Fibroblast of villous mesenchyme (primary cell): ENCODE measurements at places on chromosomes 6 and 20.
A peak's percentile ranks its signal among the peaks of the same experiment; 100 is the strongest.

- no peak for DNase-seq
These were observed 329.1 kb upstream of the SOX4 start for GRCh38 chr6:21264288-21265033.

- no peak for DNase-seq
These were observed 26.2 kb downstream of the TTBK1 start for GRCh38 chr6:43269273-43270007.

GRCh38 chr20:61938839-61939690 lies 126.6 kb downstream of the TAF4 start:
- DNase-seq = no peak

DNA sequence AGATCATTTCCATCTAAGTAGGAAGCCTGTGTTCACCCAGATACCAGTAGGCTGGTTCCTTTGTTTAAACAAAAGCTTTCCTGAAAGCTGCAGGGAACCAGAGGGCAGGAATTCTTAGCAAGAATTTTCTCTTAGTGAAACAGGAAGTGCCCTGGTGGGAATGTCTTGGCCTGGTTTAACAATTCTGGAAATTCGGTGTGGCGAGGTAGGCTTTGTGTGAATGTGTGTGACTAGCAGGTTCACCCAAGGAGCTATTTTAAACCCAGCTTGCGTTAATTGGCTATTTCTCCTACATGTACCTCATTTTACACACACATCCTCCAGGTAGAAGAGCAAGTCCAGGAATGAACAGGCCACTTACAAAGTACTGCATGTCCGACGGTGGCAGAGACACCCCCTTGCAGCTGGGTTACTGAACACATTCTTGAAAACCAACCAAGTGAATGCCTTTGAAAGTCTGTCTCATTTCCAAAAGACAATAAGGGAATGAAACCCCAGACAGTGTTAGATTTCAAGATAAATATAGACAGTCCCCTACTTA lies 64.6 kb downstream of the GFOD1 start:
- no peak for DNase-seq

- no peak for DNase-seq
These were observed 420.4 kb downstream of the CBLN4 start for GRCh38 chr20:55584964-55585363.

DNA sequence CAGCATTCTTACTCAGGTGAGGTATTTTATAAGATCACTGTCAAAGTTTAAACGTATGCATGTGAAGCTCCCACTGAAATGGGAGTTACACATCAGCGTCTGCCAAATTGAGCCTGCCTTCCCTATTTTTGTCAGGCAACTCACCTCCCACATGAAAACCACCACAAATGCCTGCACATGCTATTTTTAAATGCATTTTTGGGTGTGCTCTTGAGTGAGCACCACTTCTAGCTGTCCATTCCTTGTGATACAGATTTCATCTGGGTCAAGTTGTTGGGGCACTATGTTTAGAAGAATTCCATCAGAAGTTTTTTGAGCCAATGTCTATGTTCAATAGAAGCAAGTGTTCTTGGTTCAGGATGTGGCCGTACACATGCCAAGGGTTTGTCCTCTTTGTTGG lies 71.7 kb upstream of the RIPPLY2 start:
- DNase-seq = no peak

- DNase-seq = no peak
These were observed 6.2 kb downstream of the PTPN1 start for GRCh38 chr20:50516180-50516934.

- peak; percentile 91 for DNase-seq
These were observed 307.6 kb downstream of the ALDH8A1 start for GRCh38 chr6:134642279-134642678.

DNA sequence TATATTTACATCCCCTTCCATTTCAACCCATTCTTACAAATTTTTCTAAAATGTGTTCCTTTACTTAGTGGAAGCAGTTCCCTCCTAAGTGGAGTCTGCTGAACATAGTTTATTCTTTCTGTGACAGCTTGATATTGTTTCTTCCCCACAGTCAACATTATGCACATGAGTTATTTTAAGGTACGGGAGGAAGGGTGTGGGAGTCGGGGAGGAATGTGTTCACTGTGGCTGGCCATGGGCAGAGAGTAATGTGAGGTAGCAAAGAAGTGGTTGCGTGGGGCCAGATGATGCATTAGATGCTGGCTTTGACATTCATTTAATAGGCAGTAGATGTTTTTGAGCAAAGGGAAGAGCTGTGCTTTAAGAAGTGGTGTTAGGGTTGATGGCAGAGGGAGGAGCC lies 98.5 kb downstream of the ARMC2 start:
- peak; percentile 92 for DNase-seq

GRCh38 chr20:14685183-14685582 lies 347.8 kb upstream of the FLRT3 start:
- DNase-seq = no peak

GRCh38 chr6:42984924-42985475 lies 630 bp downstream of the PPP2R5D start:
- peak; percentile 34 for DNase-seq

DNA sequence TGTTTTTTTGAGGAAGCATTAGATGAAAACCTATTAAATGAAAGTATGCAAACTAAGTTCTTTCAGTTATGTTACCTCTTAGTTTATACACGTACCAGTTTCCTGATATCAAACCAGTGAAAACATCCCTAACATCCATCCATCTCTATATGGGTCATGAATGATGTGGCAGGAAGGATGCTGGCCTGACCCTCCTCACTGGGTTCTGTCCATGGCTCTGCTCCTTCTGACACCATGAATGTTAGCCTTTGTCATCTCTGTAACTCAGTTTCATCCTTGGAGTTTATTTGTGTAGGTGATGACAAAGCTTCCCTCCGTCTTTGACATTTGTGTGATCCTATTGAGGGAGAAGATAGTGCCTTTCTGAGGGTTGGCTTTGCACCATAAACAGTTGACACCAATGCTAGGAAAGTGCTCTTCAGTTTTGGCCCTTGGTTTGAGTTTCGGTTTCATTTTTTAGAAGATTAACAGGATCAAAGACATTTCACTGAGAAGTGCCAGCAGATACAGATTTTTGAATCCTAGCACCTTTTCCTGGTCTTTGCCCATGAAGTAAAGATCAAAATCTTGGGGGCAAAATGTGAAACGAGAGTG lies 72.0 kb upstream of the SCGN start:
- no peak for DNase-seq

- no peak for DNase-seq
These were observed 271.2 kb downstream of the PHACTR1 start for GRCh38 chr6:12987783-12988182.

- no peak for DNase-seq
These were observed 72.4 kb upstream of the ZMYND8 start for GRCh38 chr20:47428851-47429336.

DNA sequence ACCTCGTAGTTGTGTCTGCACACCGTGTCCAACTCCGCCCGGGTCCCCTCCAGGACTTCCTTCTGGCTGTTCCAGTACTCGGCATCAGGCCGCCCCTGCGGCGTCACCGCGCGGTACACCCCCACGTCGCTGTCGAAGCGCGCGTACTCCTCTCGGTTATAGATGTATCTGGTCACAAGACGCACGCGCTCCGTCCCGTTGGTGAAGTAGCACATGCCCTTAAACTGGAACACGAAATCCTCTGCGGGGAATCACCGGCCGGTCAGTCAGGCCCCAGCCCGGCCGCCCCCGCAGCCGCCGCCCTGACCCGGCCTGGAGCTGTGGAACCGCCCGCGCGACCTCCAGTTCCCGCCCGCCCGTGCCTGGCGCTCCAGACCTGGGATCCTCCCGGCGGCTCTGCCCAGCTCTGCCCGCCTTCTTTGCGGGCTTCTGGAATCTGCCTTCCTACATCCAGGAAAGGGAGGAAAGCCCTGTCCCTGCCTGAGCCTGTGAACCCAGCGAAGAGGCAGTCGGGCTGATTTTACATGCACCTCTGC lies 1.6 kb downstream of the HLA-DQB1 start:
- no peak for DNase-seq

GRCh38 chr6:167564416-167565250 lies 239.7 kb downstream of the TTLL2 start:
- DNase-seq = no peak

DNA sequence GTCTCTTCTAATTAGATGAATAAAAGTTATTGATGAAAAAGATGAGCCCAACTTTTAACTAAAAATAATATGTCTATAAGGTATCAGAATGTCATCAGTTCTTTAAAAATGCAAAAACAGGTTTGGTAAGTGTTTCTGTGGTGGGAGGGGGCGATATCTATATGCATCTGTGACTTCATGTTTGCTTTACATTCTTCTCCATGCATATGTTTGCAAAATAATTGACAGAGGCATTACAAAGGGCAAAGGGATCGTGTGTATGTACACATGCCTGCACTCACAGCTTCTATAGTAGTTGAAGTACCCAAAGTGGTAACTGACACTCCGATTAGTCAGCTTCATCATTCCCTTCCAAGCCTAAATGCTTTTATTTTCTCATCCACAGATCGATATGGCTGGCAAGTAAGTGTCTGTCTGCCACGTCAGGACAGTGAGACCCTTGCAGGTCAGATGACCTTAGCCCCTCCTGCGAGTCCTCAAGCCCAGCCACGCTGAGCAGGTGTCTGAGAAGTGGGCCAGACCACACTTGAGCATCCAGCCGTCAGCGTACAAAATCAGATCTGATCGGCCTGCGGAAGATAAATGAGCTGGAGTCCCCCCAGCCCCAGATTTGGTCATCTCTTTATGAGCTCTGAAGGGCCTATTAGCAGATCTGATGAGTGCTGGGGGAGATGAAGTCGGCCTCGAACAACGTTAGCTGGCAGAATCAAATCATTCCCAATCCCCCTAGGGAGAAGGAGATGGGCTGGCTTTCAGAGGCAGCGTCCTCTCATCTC lies 369.1 kb downstream of the MAFB start:
- no peak for DNase-seq

- DNase-seq = no peak
These were observed 8.0 kb upstream of the KCNK16 start for GRCh38 chr6:39330476-39330875.

- DNase-seq = no peak
These were observed 3.3 kb upstream of the STK38 start for GRCh38 chr6:36550473-36551000.

DNA sequence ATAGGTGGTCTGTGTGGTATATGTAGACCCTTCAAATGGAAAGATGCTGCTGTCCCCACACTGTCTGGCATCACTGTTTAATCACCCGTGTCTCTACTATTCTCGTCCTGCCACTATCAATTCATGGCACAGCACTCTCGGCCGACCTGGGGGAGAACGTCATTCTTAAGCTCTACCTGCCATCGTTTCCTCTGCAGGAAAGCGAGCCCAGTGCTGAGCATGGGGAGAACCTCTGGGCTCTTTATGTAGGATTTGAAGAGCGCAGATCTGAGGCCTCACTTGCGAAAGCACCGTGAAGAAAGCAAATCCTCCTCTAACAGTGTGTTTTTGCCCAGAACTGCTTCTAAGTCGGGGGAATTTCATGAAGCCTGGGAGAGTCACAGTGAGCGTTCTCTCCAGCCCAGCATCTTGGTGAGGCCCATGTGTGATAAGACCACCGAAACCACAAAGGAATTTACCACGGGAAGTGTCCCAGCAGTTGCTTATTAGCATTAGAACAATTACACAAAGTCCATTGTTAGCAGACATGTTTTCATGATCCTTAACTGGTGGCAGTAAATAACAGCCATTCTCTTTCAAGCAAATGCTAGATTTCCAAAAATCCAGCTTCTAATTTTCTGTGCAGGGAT lies 124.3 kb downstream of the SCML4 start:
- no peak for DNase-seq

DNA sequence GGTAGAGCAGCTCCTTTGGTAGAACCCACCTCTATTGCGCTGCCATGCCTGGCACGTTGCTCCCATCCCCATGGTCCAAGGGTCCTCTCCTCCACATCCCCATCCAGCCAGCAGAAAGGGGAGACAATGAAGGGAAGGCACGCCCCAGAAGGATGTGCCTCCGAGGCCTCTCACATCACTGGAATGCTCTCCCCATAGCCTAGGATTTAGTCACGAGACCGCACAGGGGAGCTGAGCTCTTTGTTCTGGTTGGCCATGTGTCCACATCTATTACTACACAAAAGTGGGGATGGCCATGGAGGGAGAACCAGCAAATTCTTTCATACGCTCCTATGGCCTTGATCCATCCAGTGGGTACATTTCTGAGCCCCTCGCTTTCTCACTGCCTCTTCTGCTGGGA lies 60.5 kb upstream of the SALL4 start:
- DNase-seq = no peak

- DNase-seq = peak; percentile 88
These were observed 504.0 kb downstream of the RFPL4B start for GRCh38 chr6:112851146-112851545.

- DNase-seq = no peak
These were observed 181.9 kb downstream of the HS3ST5 start for GRCh38 chr6:114160881-114161280.

- no peak for DNase-seq
These were observed 182.8 kb downstream of the UNC5CL start for GRCh38 chr6:40856271-40856670.

GRCh38 chr20:16548068-16548672 lies 25.1 kb downstream of the KIF16B start:
- no peak for DNase-seq

DNA sequence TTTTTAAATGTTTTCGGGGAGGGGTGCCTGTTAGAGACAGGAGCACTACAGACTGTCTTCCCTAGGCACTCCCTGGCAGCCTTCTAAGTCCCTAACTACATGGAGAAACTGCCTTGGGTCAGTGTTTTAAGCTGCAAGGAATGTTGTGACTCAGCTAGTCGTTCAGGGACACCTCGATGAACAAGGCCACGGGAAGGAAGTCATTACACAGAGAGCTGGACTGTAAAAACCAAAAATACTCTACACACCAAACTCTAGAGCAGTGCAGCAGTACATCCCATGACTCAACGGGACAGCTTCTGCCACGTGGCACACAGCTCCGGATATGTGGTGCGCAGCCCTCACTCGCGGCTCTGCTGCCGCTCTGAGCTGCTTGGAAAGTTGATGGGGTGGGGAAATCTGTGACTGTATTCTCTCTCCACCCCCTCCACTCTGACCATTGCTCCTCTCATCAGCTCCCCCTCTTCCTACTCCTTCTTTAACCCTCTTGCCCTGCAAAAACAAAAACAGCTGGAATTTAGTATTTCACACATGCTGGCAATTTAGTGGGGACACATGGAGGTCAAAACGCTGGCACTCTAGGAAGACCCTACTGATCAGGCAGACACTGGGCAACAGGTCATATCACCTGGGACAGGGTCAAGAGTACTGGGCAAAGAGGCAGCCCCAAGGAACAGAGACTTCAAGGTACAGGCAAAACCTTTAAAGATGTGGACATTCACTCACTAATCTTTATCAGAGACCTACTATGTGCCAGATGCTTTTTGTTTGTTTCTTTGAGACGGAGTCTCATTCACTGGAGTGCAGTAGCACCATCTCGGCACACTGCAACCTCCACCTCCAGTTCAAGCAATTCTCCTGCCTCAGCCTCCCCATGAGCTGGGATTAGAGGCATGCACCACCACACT lies 10.9 kb upstream of the LPIN3 start:
- peak; percentile 97 for DNase-seq

DNA sequence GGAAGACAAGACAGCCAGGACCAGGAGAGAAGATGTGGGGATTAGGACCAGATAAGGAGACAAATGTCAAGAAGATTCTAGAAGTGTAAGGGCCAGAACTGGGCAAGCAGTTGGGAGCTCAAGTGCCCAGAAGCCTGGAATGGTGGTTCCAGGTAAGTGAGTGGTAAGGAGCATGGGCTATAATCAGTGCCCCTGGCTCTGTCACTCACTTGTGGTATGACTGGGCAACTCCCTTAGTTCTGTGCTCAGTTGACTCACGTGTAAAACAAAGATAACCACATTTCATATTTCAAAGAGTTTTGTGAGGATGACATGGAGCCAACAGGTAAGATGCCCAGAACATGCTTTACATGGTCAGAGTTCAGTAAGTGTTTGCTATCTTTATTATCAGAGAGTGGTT lies 11.2 kb downstream of the CCDC167 start:
- no peak for DNase-seq
